ENCODE measurements at places on chromosomes 5 and 9. TPM values are rescaled to one million over a fixed set of nuclear protein-coding genes. Genes with fewer than 3 reads are reported as not detected.

GRCh38 chr5:149279661-149280060 lies 8.0 kb downstream of the AFAP1L1 start:
- DNase-seq, result no peak
- H3K27me3 ChIP-seq, result no peaks in the 10 kb centered on the region
- H3K4me3 ChIP-seq, result no peak overlapping the region
- H3K4me1 ChIP-seq, result no peaks in the 10 kb centered on the region
- no peak overlapping the region for H3K27ac ChIP-seq

The BNC2 gene
- 17.7 TPM for total RNA-seq

The DNAI1 gene
- 0.19 TPM for total RNA-seq

The ALG2 gene
- 34.3 TPM for total RNA-seq

The TMEM171 gene
- total RNA-seq, result 1.7 TPM

The KLHL9 gene
- 22.1 TPM for total RNA-seq

DNA sequence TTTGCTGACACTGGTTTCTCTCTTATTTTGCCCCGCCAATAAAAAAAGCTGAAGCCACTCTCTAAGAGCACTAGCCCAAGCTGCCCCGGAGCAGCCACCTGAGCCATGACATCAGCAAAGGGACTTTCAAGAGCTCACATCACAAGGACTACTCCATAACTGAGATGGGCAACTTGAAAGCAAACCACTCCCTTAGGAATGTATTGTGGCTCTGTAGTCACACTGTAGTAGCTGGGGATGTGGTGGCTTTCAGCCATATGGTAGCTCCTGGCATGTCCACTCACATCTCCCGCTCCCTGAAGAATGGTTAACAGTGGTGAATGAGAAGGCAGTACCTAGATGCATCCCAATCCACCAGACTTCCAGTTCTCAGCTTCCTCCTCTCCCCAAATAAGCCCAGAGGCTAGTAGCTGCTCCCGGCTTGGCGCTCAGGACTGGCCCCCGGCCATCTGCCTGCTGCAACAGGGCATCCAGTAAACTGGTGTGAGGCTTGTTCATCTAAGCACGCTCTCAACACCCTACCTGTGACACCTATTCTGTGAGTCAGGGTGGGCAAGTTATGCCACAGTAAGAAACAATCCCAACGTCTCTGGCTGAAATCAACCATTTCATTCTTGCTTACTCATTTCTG lies 63.7 kb downstream of the S1PR3 start:
- no peak overlapping the region for H3K27ac ChIP-seq
- no peak for DNase-seq
- no peaks in the 10 kb centered on the region for H3K27me3 ChIP-seq
- H3K36me3 ChIP-seq, result no peaks in the 10 kb centered on the region
- H3K4me3 ChIP-seq, result no peak overlapping the region
- no peaks in the 10 kb centered on the region for H3K4me1 ChIP-seq
